ENCODE measurements at places on chromosomes 2 and 18.

DNA sequence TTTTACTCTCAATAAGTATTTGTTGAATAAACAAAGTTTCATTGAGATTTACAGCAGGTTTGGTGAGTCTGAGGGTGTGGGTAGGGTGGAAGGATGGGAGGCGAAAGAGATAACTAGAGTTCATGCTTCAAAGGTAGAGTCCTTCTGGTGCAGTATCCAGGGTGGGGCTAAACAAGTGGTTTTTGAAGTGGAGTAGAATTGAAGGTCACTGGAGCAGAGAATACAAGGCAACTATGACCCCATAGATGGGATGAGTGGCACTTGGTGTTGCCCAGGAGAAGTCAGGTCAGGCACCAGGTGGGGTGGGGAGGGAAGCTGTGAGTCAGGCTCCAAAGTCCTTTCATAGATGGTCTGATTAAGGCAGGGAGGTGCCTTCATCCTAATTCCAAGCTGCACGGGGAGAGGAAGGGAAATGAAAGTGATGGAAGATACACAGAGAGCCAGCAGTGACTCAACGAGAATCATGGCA is 6.6 kb upstream of the CAB39 start:
- DNase-seq: no peak

- DNase-seq: no peak
These were observed 21.4 kb upstream of the CNOT11 start for GRCh38 chr2:101231240-101231639.

DNA sequence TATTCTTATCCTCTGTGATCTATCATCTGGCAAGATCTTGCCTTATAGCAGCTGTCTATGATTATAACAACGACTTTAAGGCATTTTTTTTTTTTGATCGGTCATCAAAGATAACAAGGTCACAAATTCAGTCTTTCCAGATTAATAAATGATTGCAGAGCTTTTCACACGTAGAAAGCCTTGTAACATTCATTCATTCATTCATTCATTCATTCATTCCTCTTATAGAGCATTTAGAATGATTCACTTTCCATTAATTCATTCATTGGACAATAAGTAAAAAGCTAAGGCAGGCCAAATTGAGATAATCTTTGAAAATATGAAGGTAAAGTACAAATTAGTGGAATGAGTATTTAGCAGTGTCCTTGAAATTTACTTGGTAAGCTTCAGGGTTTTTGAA is 223.7 kb downstream of the NUP35 start:
- no peak for DNase-seq

GRCh38 chr18:63099848-63100629 is 219.5 kb downstream of the BCL2 start:
- no peak for DNase-seq

- no peak for DNase-seq
These were observed 268.3 kb upstream of the NETO1 start for GRCh38 chr18:73136134-73136533.

DNA sequence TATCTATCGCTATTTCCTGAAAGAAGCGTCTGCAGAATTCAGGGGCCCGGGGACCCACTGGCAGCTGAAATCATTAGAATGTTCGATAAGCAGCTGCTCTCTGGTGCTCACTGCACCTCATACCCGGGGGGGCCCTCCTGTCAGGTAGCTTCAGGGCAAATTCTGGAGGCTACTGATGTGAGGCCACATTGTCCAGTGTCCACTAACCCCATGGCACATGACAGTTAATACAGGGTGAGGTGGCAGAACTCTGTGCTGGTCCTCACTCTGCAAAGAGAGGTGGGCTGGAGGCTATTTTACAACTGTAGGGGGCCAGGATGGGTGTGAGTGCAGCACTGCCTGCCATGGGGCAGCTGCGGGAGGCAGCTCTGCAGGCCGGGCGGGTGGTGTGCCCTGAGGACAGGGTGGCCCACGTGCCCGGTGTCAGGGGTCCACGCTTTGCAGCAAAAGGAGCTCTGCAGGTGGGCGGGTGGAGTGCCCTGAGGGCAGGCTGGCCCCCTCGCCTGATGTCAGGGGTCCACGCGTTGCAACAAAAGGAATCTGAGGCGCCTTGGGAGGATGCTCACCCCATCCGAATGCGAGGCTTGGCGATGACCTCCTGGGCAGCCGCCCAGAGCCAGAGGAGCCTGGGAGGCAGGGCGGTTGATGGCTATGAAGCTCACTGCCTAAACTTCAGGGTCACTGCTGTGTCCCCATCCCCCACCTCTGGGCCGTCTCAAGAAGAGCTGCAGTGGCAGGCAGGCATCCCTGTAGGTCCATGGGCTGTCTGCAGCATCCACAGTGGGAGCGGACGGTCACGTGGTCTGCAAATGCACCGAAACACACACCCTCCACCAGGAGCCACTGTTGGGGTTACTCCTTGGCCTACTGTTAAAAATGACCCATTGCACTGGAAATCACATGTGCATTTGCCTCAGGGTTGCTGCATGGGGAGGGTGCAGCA is 207.0 kb upstream of the SALL3 start:
- DNase-seq: no peak

- DNase-seq: no peak
These were observed 86.0 kb downstream of the DTNA start for GRCh38 chr18:34796035-34796657.

- no peak for DNase-seq
These were observed 37.9 kb downstream of the KCNIP3 start for GRCh38 chr2:95334916-95335641.

DNA sequence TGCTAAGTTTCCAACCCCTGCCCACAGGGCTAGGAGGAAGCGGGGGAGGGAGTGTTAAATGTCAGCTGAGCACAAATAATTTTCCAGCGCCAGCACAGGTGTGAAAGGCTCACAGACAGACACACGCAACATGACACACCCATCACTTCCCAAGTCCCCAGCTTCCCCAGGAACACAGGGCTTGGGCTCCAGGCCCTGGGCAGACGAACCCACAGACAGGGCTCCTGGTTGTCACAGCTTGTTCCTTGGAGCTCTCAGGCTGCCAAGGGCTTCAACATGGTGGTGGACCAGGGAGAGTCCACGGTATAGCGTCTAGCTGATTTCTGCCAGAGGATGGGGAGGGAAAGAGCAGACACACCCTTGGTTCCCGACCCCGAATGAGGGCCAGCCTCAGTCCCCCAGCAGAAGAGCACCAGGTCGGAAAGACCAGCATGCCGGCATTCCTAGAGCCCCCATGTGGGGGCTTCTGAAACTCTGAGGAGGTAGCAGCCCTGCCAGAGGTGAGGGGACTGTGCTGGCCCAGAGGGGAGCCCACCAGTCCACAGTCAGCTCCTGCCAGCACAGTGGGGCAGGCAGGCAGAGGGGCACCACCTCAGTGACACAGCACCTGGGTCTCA is 1.9 kb downstream of the DUSP2 start:
- no peak for DNase-seq

GRCh38 chr18:68459968-68460367 is 254.9 kb downstream of the TMX3 start:
- DNase-seq: no peak

GRCh38 chr2:219897456-219897855 is 270.0 kb downstream of the SLC4A3 start:
- DNase-seq: no peak

- DNase-seq: no peak
These were observed 325.5 kb upstream of the HS6ST1 start for GRCh38 chr2:128644156-128644555.

- no peak for DNase-seq
These were observed 1.4 kb upstream of the HNRNPA3 start for GRCh38 chr2:177211169-177211568.

DNA sequence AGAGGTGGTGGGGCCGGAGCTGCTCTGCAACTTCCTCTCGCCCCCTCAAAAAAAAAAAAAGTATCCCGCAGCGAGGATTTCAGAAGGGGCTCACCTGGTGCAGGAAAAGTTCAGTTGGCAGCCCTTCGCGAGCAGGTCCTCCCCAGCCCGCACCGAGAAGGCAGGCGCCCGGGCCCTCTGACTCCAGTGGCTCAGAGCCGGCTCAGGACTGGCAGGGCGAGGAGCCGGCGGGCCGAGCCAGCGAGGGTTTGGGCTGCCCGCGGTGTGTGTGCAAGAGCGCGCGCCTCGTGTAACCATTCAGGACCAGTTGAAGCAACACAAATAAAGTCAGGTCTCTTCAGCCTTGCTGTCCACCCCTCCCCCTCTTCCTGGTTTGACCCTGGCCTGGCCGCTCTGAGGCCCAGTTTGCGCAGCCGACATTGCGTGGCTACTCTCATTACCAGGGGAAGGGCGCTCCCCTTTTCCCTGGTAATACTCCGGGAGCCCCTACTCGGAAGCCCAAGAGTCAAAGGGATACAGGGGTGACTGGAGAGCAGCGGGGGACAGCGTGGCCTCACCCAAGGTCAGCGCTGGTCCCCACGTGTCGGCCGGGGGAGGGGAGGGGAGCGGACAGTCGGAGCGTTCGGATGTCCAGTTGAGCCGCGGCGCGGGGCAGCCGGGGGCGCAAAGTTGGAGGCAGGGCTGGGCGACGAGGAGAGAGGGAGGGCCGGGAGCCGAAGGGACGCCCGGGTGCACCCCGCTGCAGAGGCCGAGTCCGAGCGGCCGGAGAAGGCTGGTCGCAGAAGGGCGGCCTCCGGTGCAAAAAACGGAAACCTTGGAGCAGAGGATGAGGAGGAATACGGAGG is 12.3 kb downstream of the EN1 start:
- DNase-seq: no peak

DNA sequence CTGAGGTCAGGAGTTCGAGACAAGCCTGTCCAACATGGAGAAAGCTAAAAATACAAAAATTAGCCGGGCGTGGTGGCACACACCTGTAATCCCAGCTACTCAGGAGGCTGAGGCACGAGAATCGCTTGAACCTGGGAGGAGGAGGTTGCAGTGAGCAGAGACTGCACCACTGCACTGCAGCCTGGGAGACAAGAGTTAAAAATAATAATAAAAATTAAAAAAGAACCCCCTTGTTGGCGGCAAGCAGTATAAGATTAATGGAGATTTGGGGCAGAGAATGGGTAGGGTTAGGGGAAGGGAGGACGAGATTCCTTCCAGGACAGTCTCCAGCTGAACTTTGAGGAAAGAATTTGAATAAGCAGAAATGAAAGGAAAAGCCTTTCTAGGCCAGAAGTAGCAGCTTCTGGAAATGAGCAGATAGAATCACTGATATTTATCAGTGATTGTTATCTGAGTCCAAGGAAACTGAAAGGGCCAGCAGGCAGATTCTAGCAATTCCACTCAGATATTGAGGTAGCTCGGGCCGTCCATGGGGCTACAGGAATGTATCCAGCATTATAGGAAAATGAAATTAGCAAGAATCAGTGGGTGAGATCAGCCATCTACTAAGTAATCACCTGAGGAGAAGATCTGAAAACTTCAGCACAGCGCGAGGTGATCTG is 7.0 kb upstream of the MYCN start:
- DNase-seq: no peak

- DNase-seq: no peak
These were observed 2.9 kb downstream of the RETREG2 start for GRCh38 chr2:219180961-219181360.

GRCh38 chr2:98695255-98695654 is 35.7 kb downstream of the MGAT4A start:
- DNase-seq: no peak

GRCh38 chr2:27716301-27717069 is 52.8 kb downstream of the SLC4A1AP start:
- no peak for DNase-seq

DNA sequence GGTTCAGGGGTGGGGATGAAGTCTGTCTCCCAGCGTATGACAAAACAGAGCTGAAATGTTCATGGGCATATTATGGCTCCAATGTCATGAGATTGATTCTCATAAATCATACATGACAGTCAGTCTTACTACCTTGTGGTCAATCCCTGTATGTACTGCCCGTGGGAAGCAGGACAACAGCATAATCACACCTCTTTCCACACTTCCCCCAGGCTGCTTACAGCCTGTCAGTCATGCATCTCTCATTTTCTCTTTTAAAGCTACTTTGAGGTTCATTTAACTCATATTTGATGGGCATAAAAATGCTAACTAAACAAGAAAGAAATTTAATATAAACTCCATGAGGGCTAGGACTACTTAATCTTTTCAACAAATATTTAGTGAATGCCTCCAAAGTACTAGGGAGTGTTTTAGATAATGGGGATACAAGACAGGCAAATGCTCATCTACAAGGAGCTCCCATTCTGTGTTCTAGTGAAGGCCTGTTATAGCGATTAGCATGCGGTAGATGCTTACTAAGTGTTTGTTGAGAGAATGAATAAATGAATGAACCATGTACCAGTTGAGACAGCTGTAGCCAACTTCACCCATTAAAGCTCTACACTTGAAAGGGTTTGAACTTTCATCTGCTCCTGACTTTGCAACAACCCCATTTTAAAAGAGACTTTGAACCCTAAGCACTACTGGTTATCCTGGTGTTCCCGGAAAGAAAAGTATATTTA is 89.1 kb downstream of the ALPK2 start:
- no peak for DNase-seq

DNA sequence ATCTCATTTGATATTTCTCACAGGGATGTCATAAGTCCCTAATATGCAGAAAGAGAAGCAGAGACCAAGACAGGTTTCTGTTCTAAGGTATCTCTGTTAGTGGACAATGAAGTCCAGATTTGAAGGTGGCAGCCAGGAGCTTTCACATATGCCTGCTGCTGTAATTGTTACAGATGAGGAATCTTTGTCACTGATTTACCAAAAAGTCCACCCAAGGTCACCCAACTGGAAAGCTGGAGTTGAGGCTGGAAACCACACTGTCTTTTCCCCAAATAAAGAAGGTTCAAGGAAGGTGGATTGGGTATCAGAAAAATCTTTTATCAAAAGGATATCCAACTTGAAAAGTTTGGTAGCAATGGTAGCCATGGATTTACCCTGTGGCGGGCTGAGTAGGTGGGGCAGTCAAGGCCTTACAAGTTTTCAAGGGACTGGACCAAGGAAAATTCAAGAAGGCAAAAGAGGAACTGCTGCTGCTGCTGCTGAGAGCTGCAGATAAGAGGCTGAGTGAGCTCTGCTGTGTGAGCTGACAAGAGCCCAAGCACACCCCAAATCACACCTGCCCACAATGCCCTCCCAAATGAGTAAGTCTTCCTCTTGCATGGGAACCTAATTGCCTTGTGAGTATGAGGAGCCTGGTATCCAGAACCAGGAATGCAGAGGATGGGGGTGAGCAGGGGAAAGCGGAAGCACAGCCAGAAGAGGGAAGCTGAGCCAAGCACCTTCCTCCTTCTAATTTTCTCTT is 241.2 kb downstream of the ANAPC1 start:
- DNase-seq: no peak

- DNase-seq: no peak
These were observed 129.3 kb upstream of the REV1 start for GRCh38 chr2:99619151-99619550.

GRCh38 chr2:150485871-150486538 is 1.5 kb downstream of the RND3 start:
- peak; percentile 73 for DNase-seq

GRCh38 chr18:48796491-48797205 is 154.1 kb downstream of the SMAD7 start:
- no peak for DNase-seq
